M059J (cell line): ENCODE measurements at places on chromosomes 4 and X. TPM values are rescaled to one million over a fixed set of nuclear protein-coding genes. Genes with fewer than 3 reads are reported as not detected.

DNA sequence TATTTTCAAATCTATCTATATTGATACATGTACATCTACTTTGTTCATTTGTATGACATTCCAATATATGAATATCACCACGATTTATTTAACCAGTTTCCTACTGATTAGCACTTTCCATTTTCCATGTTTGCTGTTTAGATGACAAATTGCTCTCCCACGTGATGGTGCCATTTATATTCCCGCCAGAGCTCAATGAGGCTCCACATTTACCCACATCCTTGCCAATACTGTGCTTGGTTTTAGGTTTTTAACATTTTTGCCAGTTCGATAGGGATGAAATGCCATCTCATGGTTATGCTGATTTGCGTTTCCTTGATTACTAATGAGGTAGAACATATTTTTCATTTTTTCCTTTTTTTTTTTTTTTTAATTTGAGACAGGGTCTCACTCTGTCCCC lies 86.7 kb upstream of the TRIM2 start:
- no peak for DNase-seq

GRCh38 chrX:53077207-53078197 lies 4.7 kb upstream of the TSPYL2 start:
- no peak for DNase-seq

GRCh38 chrX:19188566-19188965 lies 66.3 kb upstream of the ADGRG2 start:
- no peak for DNase-seq

- peak; percentile 66 for DNase-seq
These were observed at the start of gene CTBP1 for GRCh38 chr4:1248245-1249147. Gene CTBP1 (minus strand): TSS chr4:1249130. CDS start chr4:1241331, 7,799 bp downstream.

- DNase-seq = no peak
These were observed 12.9 kb downstream of the CHRNA9 start for GRCh38 chr4:40348000-40348399.

GRCh38 chr4:64893205-64893604 lies 484.0 kb upstream of the TECRL start:
- no peak for DNase-seq

DNA sequence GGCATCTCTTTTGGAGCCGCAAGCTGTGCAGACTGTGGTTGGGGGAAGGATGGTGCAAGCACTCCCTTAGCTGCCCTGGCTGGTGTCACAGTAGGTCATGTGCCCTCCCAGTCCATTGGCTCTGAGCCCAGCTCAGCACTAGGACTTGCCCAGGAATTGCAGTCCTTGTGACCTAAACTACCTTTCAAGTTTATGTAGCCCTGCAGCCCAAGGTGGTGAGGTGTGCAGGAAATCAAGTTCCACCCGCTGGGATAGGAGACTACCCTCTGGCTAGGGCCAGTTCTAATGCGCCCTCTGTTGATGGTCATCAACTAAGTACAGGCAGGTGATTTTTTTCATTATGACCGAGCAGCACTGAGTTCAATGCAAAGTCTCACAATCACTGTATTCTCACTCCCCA lies 335.2 kb downstream of the UBE2NL start:
- no peak for DNase-seq

- DNase-seq = peak; percentile 32
These were observed 85.9 kb downstream of the ZAR1 start for GRCh38 chr4:48575964-48576363.

GRCh38 chr4:88937081-88937480 lies 119.9 kb downstream of the FAM13A start:
- peak; percentile 24 for DNase-seq

GRCh38 chr4:24680746-24681448 lies 96.5 kb upstream of the DHX15 start:
- DNase-seq = no peak

DNA sequence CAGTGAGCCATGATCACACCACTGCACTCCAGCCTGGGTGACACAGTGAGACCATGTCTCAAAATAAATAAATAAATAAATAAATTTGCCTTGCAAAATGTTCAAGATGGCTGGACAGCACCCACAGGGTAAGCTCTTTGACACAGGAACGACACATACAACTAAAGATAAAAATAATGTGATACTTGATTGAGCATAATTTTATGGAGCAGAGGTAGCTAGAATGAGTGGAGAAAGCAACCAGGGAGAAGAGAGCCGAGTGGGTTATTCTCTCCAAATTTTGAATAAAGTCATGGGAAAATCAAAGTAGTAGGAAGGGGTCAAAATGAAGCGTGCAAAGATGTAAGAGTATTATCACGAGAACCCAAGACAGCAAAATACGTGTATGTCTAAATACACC lies 121.5 kb downstream of the IRF2 start:
- DNase-seq = no peak

DNA sequence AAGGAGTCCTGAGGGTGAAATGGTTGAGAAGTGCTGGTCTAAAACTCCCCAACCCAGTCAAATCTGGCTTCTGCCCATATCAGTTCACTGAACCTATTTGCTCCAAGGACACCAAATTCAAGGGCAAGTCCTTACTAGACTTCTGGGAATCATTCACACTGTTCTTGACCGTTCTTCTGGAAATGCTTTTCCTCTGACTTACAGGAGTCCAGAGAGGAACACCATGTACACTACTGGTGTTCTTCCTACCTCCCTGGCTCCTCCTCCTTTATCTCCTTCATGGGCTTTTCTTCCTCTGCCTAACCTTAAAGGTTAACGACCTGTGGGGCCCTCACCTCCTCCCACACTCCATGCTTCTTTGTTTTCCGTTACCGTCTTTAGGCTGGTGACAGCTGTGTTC lies 281.3 kb downstream of the FRMPD4 start:
- DNase-seq = no peak

DNA sequence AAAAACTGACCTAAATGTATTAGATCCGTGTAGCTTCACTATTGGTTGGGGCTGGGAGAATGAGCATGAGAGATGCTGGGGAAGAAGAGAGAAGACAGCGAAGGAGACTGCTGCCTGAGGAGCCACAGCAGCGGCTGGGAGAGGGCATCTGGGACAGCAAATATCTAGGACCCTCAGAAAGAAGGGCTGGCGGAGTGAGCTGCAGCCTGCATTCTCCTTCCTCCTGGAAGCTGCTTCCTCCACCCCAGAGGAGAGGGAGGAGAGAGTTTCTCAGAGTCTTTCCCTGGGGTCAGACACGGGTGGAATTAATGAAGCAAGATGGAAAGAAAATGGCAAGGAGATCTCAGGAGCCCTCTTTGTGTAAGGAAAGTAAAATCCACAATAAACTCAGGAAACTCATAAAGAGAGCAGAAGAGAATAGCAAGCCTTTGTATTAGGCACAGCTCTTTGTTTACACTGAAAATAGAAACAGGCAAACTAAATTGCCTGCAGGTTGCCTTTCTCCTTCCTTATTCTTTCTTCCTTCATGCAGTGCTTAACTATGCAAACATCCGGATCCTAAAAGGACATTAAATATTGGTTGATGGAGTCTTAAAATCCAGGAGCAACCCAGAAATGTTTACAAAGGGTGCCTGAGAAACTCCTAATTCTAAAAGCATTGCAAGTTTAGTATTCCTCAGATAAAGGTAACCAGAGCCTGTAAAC lies 130.3 kb upstream of the GALNT7 start:
- DNase-seq = no peak

DNA sequence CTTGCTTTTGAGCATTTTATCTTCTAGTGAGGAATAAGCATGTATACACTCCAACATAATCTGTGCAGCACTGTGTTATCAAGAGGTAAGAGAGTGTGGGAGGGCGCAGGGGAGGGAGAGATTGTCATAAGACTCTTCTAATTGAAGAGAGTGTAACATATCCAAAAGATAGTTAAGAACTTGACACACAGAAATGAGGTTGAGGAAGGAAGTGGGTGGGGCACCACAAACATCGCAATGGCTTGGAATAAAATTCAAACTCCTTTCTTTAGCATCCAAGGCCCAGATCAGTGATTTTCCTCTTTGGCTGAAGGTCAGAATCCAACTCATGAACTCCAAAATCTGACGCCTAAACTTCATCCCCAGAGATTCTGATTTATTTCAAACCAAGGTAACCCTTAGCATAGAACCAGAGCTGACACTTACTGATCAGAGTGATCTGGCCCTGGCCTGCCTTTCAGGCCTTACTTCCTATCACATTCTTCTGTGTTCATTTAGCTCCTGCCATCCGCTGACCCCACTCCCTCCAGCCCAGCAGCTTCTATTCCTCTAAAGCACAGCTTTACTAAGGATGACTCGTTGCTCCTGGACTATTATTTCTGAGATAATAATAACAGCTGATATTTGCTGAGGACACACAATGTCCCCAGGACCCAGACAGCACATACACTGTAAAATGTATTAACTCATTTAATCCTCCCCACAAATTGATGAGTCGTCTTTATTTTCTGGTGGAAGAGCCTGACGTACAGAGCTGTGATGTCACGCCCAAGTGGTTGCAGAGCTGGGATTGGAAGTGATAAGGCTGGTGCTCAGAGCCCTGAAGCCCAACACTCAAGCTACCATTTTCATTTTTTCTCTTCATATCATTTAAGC lies 10.6 kb upstream of the CTSO start:
- no peak for DNase-seq

GRCh38 chrX:43269201-43269600 lies 386.9 kb upstream of the MAOA start:
- DNase-seq = peak; percentile 2

GRCh38 chr4:172142281-172142741 lies 329.1 kb downstream of the GALNTL6 start:
- no peak for DNase-seq

GRCh38 chr4:25767877-25768725 lies 94.7 kb downstream of the SEL1L3 start:
- peak; percentile 59 for DNase-seq

- peak; percentile 62 for DNase-seq
These were observed 7.5 kb upstream of the SPINK2 start for GRCh38 chr4:56828784-56829535.

DNA sequence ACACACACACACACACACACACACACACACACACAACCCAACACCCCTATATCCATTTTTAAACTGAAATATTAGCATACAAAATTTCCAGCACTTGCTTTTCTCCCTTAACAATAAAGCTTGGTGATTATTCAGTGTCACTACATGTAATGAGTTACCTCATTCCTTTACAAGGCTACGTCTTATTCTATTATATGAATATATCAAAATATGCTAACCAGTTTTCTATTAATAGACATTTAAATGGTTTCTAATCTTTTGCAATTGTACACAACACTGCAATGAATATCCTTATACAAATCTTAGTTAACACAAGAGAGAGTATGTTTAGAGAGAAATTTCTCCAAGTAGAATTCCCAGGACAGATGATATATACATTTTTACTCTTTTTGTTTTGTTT lies 14.2 kb downstream of the ZNF81 start:
- no peak for DNase-seq

GRCh38 chr4:135177321-135177720 lies 975.7 kb upstream of the PABPC4L start:
- DNase-seq = no peak

- peak; percentile 48 for DNase-seq
These were observed 56.7 kb downstream of the TSPAN5 start for GRCh38 chr4:98601708-98602107.

DNA sequence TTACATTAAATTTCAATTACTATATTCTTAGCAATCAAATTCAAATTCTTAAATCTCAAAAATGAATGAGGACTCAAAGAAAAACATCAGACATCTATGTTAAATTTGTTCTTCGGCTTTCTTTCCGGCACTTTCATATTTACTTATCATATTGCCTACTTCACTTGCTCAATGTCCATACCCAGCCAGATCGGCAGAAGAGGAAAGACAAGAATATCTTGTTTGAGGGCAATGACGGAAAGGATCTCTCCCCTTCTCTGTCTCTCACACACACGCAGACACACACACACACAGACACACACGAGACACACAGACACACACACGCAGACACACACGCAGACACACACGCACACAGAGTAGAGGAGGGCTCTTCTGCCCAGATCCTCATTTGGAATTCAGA lies 13.2 kb upstream of the IRF2 start:
- DNase-seq = no peak

GRCh38 chr4:123986268-123986798 lies 589.7 kb downstream of the SPRY1 start:
- DNase-seq = peak; percentile 76

- no peak for DNase-seq
These were observed 53.7 kb downstream of the DCTD start for GRCh38 chr4:182863501-182863900.

- peak; percentile 90 for DNase-seq
These were observed 82.5 kb downstream of the HPRT1 start for GRCh38 chrX:134542485-134542884.

DNA sequence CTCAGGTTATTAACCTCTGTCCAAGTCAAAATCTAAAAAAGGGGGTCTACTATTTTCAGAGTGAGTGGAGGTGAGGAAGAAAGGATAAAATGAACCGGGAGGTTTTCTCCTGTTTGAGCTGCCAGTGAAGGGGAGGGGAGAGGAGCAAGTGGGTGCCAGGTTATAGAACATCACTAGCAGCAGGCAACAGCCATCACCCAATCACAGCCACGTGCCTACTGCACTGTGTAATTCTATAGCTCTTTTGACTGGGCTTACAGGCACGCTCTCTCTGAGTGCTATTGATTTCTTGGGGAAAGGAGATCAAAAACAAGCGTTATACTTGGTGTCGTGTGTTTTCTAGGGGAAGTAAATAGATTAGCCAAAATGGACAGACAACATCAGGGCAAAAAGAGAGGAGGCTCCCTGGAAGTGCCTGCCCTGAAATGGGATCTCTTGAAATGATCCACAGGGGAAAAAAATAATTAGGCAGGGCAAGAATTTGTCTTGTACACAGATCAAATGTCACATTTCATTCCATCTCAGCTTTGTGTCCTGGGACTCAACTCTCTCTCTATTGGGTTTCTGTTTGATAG lies 300.5 kb upstream of the LCORL start:
- no peak for DNase-seq

DNA sequence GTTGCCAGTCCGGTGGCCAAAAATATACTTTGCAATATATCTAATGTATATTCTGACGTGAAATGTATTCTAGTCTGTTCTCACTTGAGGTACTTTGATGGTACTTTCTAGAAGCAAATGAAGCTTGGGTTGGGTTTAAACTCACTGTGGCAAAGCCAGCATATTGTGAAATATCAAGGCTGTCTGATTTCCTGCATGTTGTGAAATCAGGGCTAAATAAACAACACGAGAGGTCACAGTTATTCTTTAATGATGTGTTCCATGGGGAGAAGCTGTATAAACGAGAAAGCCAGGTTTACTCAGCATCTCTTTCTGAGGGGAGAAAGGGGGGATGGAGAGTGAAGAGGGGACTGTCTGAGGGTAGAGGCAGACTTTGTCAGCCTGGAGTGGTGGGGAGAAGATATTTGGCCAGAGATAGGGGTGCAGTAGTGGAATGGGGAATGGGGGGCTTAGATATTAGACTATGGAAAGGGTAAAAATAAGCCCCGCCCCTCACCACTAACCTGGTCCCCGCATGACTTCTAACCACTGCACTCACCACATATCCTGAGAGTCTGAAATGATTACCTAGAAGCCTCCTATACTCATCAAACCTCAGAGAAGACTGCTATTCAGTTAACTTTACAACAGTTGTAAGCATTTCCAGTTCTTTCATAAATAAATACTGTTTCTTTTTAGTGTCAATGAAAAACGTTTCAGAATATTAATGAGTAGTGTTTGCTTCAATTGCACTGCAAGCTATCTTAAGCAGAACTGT lies 5.9 kb upstream of the SCARB2 start:
- peak; percentile 36 for DNase-seq

GRCh38 chr4:133968174-133968573 lies 233.4 kb downstream of the PABPC4L start:
- no peak for DNase-seq

Gene CACNA1F
- not detected in 2 replicates for total RNA-seq

Gene CENPVL3
- not detected in 2 replicates for total RNA-seq

Gene SLC7A11
- total RNA-seq = 7.8 and 9.2 TPM in 2 replicates

Gene CENPVL2
- total RNA-seq = not detected in 2 replicates

Gene NALF2
- not detected in 2 replicates for total RNA-seq

Gene MAGEE2
- total RNA-seq = not detected in 2 replicates

Gene DLG3
- total RNA-seq = 7.8 and 13.1 TPM in 2 replicates

Gene XK
- 1.3 and 1.6 TPM in 2 replicates for total RNA-seq
